ENCODE measurements at places on chromosomes 13 and 19. TPM values are rescaled to one million over a fixed set of nuclear protein-coding genes. Genes with fewer than 3 reads are reported as not detected.

GRCh38 chr13:101398191-101398590 lies 18.1 kb downstream of the NALCN start:
- no peak for DNase-seq
- H3K4me1 ChIP-seq: no peaks in the 10 kb centered on the region
- H3K4me3 ChIP-seq: no peak overlapping the region

DNA sequence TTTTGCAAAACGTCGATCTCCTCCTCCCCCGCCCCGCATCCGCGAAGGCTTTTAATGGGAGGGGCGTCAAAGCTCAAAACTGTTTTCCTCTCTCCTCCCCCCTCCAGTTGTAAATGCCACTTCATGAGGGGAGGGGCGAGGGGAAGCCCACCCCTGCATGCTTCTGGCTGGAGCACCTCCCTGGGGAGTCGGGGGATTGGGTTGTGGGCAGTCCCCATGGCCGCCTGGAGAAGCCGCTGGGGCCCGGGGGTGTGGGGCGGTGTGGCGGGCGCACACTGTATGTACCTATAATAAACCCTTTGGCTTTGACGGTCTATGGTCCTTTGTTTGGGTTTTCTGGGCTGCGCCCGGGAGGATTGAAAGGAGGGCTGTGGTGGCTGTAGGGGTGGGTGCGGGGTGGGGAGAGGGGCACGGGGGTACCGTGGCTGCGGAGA lies 505 bp upstream of the SHKBP1 start:
- no peaks in the 10 kb centered on the region for H3K36me3 ChIP-seq
- no peaks in the 10 kb centered on the region for H3K4me1 ChIP-seq
- peak; percentile 30 for DNase-seq
- no peaks in the 10 kb centered on the region for H3K27me3 ChIP-seq
- peak overlapping the region; percentile 89 for H3K4me3 ChIP-seq

RASGRP4 gene
- total RNA-seq: 2.0 TPM

- H3K36me3 ChIP-seq: peaks cover 8% of the 10 kb centered on the region
- no peak overlapping the region for H3K4me3 ChIP-seq
- peak; percentile 62 for DNase-seq
- peaks cover 37% of the 10 kb centered on the region for H3K4me1 ChIP-seq
- peak overlapping the region; percentile 98 for H3K27ac ChIP-seq
Observed at GRCh38 chr19:2037651-2038255, 13.3 kb downstream of the MKNK2 start.

RGL3 gene
- 6.4 TPM for total RNA-seq

DNA sequence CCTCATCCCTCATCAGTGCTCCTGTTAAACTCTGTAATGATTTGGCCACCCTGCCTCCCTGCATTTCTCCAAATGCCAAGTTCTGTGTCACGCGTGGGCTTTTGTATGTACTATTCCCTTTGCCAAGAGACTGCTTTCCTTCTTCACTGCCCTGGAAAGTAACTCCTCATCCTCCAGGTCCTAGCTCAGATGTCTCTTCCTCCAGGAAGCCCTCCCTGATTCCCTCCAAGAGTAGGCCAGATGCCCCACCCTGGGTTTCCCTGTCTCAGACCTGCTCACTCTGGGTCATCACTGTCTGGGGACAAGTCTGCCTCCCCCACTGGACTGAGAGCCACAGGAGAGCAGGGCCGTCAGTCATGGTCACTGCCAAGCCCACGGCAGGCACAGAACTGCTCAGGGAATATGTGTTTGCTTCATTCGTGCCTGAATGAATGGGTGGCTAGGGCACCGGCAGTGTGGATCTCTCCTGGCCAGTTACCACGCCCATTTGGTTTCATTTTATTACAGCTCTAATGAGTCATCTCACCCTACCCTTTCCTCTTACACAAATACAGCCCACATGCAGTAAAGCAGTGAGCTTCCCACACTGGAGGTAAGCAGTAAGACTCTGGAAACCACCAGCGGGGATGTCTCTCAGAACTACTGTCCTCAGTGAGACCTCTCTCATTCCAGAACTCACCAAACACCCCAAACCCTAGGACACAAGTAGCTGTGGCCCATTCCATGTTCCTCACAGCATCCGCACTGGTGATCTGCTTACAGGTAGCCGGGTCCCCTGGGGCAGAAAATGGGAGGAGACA lies 12.1 kb upstream of the GPR4 start:
- no peak overlapping the region for H3K4me3 ChIP-seq
- no peak for DNase-seq
- peak overlapping the region; percentile 39 for H3K27ac ChIP-seq
- H3K27me3 ChIP-seq: no peaks in the 10 kb centered on the region
- peaks cover 3% of the 10 kb centered on the region for H3K4me1 ChIP-seq

DNA sequence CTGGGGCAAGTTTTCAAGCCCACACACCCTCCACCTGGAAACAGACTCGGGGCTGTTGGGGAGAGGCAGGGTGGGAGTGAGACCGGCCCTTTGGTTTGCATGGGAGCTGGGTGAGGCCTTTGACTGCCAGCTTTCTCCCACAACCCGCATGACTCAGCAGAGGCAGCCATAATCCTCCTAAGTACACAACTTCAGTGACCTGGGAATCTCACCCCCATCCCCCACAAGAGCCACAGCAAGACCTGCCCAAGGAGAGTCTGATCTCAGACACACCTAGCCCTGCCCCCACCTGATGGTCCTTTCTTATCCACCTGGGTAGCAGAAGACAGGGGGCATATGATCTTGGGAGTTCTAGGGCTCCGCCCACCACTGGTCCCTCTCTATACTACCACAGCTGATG lies 1615.4 kb downstream of the EFNB2 start:
- no peak overlapping the region for H3K4me3 ChIP-seq
- H3K27ac ChIP-seq: no peak overlapping the region
- H3K4me1 ChIP-seq: no peaks in the 10 kb centered on the region
- DNase-seq: peak; percentile 7
- H3K27me3 ChIP-seq: no peaks in the 10 kb centered on the region
- no peaks in the 10 kb centered on the region for H3K36me3 ChIP-seq

DHX34 gene
- total RNA-seq: 14.8 TPM

GRCh38 chr13:52187029-52187423 lies 27.6 kb upstream of the NEK3 start:
- no peaks in the 10 kb centered on the region for H3K4me1 ChIP-seq
- peaks cover 65% of the 10 kb centered on the region for H3K36me3 ChIP-seq
- H3K27me3 ChIP-seq: no peaks in the 10 kb centered on the region
- no peak for DNase-seq
- no peak overlapping the region for H3K4me3 ChIP-seq

GRCh38 chr19:14536926-14537692 lies 7.7 kb downstream of the TECR start:
- H3K4me3 ChIP-seq: no peak overlapping the region
- H3K27me3 ChIP-seq: no peaks in the 10 kb centered on the region

DNA sequence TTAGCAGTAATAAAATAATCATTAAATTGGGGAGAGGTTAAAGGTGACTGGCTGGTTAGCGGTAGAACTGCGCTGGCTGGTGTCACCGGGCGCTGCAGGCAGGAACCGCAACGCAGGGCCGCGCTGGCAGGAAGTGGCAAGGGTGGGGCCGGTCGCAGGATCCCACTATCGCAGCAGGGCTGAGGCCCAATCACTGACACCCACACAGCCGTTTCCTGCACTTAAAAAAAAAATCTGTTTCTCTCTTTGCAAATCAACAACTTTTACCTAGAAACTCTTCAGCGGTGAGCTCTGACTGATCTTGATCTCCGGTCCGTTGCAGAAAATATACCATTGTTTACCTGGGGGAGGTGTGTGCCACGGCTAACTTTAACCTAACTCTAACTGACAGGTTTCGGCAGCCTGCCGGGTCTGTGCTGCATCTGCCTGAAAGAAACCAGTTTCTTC lies 46.9 kb downstream of the KLF2 start:
- H3K36me3 ChIP-seq: peaks cover 57% of the 10 kb centered on the region
- peak overlapping the region; percentile 4 for H3K27ac ChIP-seq
- peak; percentile 74 for DNase-seq
- H3K27me3 ChIP-seq: no peaks in the 10 kb centered on the region
- peaks cover 19% of the 10 kb centered on the region for H3K4me1 ChIP-seq
- H3K4me3 ChIP-seq: no peak overlapping the region
